ENCODE measurements at places on chromosomes 11 and 22.

- DNase-seq, result no peak
Observed at GRCh38 chr11:112795142-112795815, 165.9 kb upstream of the NCAM1 start.

DNA sequence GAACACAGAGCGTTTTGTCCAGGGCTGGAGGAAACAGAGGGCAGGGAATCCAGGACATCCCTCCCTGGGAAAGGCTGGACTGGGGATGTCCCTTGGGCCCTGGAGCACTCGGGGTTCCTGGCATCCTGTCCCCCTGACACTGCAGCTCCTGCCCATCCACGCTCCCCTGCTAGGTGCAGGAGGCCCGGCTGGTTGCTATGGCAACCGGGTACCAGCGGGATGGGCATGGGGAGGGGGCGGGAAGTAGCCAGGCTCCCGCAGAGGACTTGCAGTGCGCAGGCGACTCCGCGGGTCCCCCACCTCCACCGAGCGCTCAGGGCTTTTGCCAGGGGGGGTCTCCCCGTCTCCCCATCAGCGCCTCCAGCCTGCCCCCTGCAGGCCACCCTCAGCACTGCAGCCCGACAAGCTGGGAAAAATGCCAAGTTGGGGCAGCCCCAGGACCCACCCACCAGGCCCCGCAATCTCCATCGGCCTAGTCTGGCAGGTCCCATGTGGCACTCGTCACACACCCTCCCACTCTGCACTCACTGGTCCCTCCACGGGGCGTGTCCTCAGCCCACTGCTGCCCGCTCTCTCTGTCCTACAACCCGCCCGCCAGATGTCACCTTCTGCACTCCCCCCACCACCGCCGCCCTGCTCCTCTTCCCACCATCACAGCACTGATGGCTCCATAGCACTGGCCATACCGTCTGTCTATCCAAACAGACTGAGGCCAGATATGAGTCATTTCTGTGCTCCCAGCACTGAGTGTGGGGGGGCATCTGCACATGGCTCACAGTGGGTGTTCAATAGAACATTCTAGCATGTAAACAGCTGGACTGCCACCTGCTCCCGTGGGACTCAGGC lies 31.5 kb downstream of the KIAA0930 start:
- DNase-seq, result no peak

DNA sequence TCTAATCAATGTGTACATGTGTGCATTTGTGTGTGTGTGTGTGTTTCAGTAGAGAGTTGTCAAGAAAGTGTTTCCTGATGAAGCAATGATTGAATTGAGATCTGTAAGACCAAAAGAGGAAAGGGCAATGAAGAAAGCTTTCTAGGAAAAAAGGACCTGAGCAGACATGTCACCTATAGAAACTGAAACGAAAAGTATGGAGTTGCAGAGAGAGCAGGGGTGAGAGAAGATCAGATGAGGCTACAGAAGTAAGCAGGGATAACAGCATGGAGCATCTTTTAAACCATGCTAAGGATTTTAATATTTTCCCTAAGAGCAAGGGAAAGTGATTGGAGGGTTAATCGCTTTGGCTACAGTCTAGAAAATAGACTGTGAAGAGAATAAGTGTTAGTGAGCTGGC lies 1459.4 kb upstream of the TENM4 start:
- no peak for DNase-seq

GRCh38 chr11:74671520-74672196 lies 59.6 kb downstream of the CHRDL2 start:
- DNase-seq, result no peak

- DNase-seq, result no peak
Observed at GRCh38 chr11:5690216-5690615, 626 bp downstream of the TRIM22 start.
